ENCODE measurements at places on chromosomes 11 and 22. TPM values are rescaled to one million over a fixed set of nuclear protein-coding genes. Genes with fewer than 3 reads are reported as not detected.

DNA sequence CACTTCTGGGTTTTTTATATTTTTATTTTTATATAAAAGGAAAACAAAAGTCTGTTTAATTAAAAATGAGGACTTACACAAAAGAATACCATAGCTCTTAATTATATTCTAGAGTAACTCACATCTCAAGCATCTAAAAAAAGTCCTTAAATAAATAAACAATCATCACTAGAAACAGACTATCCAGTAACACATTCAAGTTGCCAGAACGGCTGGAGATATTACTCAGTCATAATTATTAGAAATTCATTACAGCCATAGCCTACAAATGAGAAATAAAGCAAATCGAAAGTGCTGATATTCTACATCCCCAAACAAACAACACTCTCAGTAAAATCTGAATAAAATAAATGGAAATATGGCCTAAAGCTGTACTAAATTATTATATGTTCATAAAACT is 182.5 kb upstream of the C11orf58 start:
- DNase-seq = no peak

GRCh38 chr11:120061036-120061760 is 76.7 kb downstream of the TRIM29 start:
- DNase-seq = no peak

- DNase-seq = no peak
These were observed 21.2 kb downstream of the PDGFD start for GRCh38 chr11:104142698-104143097.

- peak; percentile 90 for DNase-seq
These were observed 9.1 kb downstream of the INSC start for GRCh38 chr11:15123849-15124248.

DNA sequence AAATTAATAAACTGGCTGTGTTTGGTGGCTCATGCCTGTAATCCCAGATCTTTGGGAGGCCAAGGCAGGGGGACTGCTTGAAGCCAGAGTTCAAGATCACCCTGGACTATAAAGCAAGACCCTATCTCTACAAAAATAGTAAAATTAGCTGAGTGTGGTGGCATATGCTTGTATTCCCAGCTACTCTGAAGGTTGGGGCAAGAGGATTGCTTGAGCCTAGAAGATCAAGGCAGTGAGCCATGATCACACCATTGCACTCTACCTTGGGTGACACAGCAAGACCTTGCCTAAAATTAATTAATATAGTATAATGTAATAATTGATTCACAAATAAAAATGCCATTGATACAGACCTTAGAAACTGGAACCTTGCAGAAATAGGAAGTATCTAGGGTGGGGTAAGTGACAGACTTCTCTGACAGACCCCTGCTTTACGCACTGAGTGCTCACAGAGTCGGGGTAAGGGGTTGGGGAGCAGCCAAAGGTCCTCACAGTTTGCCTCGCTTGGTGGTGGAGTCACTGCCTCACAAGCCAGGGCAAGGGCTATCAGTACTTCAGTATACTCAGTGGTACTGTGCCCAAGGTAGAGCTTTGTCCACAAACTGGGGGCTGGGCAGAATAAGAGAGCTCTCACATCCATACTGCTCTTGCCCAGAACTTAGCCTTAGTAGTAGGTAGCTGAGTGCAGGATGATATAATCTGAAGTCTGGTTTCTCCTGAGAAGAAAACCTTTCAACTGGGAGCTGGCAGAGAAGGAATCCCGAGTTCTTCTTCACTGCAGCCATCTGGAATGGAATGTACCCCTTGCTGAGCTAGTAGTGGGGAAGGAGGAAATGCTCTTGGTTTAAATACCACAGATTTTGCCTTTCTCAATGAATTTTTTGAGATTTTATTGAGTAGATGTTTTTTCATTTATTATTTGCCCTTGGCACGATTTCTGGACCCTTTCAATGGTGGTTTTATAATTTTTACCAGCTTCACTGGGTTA is 65.5 kb downstream of the EMSY start:
- DNase-seq = peak; percentile 56

- DNase-seq = no peak
These were observed 572.4 kb downstream of the CNTN5 start for GRCh38 chr11:99593197-99593596.

DNA sequence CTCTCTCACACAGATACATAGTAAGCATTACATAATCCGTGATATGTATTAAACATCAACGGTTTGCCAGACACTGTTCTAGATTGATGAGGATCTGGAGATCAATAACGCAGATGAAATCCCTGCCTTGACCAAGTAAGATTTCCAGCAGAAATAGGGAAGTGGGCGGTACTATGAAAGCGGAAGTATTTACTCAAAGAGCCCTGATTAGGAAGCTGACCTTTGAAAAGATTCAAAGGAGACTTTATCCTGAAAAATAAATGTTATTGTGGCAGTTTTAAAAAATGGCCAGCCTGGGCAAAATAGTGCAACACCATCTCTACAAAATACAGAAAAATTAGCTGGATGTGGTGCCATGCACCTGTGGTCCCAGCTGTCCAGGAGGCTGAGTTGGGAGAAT is 26.8 kb downstream of the GAB2 start:
- DNase-seq = no peak

- DNase-seq = no peak
These were observed 22.1 kb upstream of the MGAT3 start for GRCh38 chr22:39434721-39435120.

DNA sequence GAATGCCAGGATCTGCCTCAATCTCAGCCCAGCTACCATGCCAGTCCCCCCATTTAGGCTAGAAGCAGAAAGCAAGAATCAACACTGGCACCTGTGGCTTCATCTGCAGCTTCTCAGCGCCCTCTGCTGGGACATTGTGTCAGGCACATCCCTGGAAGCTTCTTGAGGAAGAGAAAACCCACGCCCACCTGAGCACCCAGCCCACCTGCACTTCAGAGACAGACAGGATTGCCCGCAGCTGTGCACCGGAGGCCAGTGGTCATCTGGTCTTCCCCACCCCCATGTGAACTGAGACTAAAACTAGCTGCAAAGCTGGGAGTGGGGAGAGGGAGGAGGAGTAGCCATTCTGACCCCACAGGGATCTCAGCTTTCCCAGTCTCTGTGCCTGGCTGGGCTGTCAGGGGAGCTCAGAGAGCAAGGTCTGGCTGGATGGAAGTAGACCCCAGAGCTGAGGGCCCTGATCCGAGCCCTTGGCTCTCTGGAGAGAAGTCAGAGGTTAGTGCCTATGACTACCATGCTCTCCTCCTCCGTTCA is 66.8 kb downstream of the FEZ1 start:
- peak; percentile 55 for DNase-seq

DNA sequence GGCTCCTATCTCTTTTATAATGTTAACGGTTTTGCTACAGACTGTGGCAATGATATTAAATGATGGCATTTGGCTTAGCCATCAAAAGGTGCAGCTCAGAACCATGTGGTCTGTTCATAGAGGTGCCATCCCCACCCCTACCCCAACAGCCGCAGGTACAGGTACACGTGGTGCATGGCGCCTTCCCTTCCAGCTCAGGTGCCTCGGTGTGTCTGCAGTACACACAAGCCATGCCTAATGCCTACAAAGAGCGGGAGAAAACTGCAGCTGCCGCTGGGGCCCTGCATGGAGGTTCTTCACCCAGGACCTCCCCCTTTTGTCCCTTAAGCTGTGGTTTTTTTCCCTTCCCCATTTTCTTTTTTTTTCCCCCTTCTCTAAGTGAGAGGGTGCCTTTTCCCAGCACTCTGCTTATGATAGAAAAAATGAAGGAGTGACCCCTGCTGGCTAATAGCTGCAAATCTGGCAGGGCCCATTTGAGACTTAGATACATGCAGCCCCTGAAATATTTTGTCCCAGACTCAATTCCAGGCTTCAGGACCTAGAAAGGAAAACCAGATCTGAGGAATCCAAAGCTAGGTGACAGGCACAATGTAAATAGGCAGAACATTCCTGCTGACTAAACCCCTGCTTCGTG is 6.5 kb downstream of the OR52M1 start:
- DNase-seq = peak; percentile 16

GRCh38 chr11:84322211-84322610 is 1036.0 kb upstream of the CCDC90B start:
- no peak for DNase-seq

DNA sequence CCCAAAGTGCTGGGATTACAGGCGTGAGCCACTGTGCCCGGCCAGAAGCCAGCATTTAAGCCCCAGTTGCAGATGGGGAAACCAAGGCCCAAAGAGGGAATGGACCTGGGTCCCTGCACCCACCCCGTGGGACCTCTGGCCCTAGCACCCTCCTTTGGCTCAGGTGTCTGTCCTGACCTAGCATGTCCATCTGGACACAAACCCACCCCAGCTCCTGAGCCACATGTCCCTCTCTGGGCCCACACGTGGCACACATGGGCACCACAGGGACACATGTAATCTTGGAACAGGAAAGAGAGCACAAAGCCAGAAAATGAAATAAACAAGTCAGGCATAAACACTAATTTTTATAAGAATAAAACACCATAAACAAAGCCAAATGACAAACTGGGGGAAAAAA is 9.6 kb downstream of the GGT5 start:
- no peak for DNase-seq

GRCh38 chr22:30742291-30743256 is 47.9 kb downstream of the OSBP2 start:
- peak; percentile 54 for DNase-seq

DNA sequence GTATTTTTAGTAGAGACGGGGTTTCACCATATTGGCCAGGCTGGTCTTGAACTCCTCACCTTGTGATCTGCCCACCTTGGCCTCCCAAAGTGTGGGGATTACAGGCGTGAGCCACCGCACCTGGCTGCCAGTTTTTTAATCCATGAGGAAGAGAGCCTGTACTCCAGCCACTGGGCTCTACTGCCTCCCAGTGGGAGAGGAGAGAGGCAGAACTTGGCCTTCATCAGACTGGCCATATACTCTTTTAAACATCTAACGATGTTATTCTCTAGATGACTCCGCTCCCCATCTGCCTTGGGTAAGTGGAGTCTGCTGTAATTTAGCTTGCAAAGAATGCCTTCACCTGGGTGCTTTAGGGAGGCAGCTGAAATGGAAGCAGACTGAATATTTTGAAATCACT is 34.6 kb downstream of the SLC6A5 start:
- DNase-seq = no peak

DNA sequence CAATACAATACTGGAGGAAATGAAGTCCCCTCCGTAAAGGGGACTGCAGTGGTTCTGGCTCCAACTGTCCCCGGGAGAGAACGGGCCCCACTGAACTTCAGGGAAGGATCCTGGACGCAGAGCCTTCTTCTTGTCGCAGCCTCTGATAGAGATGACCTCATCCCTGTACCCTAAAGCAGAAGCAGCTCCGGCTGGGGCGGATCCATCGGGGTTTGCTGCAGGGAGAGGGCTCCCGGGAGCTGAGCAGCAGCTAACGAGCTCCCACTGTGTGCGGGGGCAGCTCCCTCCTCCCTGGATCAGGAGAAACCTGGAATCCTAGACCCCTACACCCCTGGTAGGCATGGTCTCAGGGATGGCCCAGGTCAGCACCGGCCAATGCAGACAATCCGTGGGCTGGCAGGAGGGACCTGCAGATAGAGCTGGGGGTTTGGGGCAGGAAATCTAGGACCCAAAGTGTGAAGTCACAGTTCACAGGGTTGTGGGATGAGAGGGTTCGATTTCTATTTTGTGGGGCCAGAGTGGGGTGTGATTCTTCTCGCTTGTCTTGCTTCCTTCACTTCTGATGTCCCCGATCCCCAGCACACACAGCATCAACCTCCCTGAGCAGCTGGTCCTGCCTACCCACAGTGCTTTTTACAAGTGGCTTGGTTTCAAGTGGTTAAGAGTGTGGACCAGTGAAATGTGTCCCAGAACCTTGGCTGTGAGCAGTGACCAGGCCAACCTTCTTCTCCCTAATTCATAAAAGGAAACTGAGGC is 12.9 kb downstream of the KIAA0930 start:
- DNase-seq = no peak

GRCh38 chr22:27231266-27231665 is 570.3 kb downstream of the MN1 start:
- no peak for DNase-seq

DNA sequence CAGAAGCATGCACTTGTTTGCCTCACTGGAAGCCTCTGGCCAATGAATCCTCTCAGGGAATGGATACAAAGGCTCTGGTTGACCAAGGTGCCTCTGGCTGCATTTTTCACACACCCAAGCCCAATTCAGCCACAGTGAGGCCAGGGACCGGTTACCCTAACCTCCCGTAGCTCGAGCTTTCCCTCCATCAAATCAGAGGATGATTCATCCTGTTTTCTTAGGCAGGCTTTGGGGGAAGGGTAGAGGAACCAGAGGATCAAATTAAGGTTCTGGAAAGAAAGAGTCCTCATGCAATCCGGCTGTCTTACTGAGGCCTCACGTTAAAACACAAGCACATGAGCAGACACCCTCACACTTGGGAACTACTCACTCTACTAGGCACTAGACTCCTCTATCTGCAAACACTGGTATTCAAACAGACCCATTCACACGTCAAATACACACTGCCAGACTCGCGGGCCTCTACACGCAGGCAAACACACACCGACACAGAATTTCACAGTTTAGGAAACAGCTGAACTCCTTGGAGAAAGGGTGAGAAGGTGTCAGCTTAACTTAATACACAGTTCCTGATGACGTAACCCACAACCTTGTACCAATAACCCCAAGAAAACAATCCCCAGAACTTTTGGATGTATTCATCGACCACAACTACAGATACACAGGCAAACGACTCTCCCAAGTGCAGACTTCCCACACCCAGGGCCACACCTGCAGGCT is 12.4 kb downstream of the NRXN2 start:
- peak; percentile 14 for DNase-seq

DNA sequence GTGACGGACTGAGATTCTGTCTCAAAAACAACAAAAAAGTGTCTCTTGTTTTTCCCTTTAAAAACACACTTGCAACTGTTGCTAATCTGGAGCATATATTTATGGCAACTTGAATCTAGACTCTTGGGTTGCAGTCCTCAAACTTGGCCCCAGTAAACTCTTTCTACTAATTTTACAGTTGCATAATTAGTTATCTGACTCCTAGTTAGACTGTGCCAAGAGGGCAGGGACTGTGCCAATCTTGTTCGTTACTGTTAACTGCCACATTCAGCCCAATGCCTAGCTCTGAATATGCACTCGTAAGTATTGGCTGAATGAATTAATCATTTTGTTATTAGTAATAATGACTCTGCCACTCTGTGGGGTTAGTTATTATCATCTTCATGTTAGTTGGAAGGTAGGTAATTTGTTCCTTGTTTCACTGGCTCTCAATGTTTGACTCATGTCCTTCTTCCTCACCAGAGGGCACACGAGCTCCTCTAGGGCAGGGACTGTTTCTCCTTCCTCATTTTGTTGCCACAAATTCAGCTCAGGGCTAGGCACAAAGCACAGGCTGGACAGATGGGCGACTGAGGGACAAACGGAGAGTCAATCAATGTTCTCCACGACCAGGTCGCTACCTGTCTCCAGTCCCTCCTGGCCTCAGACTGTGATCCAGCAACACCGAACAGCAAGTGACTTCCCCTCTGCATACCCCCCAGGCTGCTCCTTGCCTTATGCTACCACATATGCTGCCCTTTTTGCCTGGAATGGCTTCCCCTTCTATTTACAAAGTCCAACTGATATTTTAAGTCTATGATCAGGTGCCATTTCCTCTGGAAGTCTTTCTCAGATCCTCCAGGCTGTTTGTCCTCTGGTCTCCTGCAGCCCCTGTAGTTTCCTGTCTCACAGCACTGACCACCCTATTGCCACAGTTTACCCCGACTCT is 9.0 kb downstream of the CLPB start:
- no peak for DNase-seq

- DNase-seq = no peak
These were observed 1083.4 kb downstream of the BRD1 start for GRCh38 chr22:48744283-48744641.

OR51E2 gene
- 0.72 TPM for total RNA-seq

RASL10A gene
- not detected for total RNA-seq

TEAD1 gene
- 69.2 TPM for total RNA-seq

CRYBB3 gene
- total RNA-seq = not detected

LARGE1 gene
- 7.2 TPM for total RNA-seq

CECR2 gene
- not detected for total RNA-seq

CHKB gene
- total RNA-seq = 7.2 TPM

KCNE3 gene
- total RNA-seq = 0.18 TPM

IGLL1 gene
- not detected for total RNA-seq
